ENCODE measurements at places on chromosomes 2 and 18.

GRCh38 chr18:59054496-59055287 is 85.0 kb upstream of the SEC11C start:
- no peak for DNase-seq

DNA sequence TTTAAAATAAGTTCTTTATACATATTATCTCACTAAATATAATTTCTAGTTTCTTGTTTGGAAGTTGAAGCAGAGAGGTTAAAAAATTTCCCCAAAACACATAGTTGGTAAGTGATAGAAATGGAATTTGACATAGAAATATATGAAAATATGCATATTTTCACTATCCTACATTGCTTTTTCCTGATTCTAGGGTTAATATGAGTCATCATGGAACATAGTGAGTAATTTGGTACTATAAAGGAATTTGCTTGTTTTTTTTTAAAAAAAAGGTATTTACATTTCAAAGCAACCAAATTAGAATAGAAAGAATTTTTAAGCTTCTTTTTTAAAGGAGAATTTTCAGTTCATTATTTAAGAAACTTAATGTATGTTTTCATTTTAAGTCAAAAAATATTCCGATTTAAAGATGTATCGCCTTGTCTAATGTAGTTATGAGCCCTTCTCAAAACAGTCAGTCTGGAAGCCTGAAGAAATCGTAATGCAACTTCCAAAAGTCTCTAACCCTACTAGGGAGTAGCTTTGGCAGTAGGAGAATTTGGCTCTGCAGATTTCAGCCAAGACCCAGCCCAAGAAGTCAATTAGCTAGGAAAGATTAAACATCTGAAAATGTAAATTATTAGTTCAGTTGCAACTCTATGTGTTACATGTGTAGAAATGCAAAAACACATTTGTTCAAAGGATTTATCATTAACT is 147.3 kb downstream of the RDH14 start:
- no peak for DNase-seq

DNA sequence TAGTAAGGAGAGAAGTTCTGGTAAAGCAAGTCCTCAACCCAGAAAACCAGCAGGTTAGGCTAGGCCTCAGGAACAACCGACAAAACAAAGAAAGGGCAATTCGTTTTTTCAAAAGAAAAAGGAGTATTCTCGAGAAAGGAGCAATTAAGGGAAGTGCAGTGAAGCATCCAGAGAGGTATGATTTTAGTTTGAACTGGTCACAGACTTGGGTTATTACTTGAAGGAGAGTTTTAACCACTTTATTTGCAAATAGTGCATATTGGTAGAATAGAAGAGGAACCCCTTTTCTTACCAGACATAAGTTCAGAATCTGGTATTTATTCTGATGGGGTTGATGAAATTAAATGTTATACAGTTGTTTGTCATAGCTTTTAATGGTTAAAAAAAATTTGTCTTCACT is 110.0 kb upstream of the GCFC2 start:
- DNase-seq, result no peak

GRCh38 chr18:6941996-6942395 is 175.6 kb downstream of the LAMA1 start:
- DNase-seq, result no peak

DNA sequence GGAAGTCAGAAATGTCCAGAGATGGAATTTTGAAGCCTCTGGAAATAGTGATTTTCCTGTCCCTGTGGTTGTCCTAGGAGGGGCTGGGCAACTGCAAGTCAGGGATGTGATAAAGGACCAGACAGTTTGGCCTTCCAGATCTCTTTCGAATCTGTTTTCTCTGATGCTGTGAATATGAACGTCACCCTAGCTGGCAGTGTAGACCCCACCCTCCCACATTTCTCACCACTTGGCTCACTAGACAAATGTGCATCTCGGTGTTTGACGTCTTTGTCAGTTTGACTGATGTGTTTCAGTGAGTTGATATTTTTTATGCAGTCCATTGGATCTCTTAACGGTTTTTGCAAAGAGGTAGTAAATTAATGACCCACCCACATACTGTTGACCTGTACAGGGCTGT is 301.2 kb downstream of the TNS1 start:
- DNase-seq, result no peak

- DNase-seq, result no peak
Measured at GRCh38 chr2:41972179-41972578, 75.6 kb upstream of the PKDCC start.

DNA sequence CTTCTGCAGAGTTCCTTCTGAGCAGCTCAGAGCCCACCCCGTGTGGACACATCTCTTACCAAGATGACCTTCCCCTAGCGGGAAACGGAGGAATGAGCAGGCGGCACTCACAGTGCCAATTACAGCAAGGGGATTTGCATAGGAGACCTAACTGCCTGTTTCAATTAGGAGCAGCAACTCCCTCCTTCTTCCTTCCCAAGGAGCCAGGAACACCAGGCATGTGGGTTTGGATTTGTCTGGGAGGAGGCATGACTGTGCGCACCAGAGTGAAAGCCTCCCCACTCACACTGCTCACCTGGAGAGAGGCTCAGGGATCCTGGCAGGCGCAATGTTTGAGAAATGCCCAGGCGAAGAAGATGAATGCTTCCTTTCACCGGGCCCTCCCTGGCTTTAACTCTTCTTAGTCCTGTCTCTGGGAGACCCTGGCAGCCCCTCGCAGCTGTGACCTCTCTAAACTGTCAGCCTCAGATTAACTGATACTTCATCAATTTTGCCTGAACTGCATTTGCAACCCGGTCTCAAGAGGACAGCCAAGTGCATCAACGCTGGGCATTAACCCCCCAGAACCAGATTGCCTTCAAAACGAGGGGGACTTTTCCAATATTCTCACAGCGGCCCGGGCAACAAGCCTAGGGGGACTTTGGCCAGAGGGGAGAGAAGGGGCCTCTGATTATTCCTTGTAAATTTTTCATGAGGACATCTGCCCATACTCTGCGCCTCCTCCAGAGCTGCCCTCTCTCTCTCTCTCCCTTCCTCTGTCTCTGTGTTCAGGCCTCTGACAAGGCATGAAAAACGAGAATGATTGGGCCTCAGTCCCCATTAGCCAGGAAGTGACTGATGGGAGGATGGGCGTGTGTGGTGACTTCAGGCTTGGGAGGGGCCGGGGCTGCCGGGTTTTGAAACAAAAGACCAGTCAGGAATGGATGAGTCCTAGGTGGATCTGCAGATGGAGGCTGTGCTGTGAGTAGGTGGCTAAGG is 93.8 kb downstream of the CMPK2 start:
- no peak for DNase-seq

- DNase-seq, result no peak
Measured at GRCh38 chr2:133568598-133568997, 335 bp upstream of the NCKAP5 start.

GRCh38 chr18:63004466-63005089 is 289.2 kb downstream of the PHLPP1 start:
- DNase-seq, result no peak

DNA sequence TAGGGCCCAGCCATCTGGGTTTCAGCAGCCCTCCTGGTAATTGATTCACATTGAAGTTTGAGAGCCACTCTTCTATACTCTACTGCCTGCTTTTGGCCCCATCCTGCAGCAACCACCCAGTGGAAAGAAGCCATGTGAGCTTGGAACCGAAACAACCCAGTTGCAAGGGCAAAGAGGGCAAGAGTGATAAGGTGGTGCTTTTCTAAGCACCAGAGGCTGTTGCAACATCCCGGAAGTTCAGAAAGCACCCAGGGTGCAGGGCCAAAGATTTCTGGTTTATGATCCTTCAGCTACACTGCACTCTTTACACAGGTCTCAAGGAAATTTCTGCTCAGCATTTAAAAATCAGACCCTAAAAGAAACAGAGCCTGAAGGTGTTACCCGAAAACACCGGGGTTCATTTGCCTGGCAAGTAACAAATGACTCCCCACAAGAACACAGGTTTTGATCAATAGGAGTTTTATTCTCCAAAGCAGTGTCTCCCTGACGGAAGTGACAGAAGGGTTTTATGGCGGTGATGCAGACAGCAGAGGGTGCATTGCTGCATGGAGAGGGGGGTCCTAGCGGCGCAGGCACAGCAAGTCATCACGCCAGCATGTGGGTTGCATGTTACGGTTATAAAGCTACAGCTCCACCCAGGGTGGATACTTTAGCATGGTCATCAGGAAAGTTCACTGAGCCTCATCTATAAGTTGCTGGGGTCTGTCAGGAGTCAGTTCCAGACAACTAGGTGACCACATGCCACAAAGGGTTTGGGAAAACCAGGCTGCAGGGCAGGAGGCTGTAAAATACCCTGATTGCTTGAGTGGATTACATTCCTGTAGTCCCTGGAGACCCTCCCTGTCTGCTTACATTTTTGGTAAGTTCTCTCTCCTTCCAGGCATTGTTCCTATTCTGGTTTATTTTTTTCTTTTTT is 28.8 kb upstream of the TMEM37 start:
- no peak for DNase-seq

DNA sequence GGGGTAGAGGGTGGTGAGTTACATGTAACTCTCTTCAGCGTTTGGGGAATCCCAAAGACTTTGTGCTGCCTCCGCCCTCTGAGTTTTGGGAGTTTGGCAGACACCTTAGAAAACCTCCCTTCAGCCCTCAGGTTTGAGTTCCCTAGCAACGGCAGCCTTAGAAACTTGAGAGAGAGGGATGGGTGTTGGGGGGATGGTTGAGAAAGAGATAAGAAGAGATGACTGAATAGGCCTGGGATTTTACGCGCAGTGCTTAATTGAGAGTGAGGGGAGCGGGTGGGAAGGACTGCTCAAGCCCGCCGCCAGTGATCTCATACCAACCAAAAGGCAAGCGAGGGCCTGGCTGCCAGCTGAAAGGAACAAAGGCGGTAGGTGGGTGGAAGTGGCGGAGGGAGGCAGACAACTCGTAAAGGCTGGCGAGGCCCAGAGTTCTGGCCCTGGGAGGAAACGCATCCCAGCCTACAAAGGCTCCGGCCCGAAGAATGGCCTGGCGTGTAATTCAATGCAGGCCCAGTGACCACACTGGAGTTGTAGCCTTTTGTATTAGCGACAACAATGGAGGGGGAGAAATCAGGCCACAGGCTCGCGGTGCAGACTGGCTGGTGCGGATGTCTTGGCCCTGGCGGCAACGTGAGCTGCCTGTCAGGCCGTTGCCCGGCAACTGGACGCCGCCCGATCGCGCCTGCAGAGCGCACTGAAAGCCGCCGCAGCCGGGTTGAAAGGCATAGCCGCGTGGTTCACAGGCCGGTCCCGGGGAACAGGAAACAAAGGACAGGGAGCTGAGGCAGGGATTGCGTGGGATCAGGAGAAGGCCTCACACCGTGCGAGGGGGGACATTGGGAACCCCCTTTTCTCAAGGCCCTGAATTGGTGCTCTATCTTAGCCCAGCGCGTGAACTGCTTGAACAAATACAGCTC is 39.9 kb upstream of the DARS1 start:
- DNase-seq, result no peak

GRCh38 chr2:197677056-197677455 is 1.7 kb upstream of the RFTN2 start:
- no peak for DNase-seq

DNA sequence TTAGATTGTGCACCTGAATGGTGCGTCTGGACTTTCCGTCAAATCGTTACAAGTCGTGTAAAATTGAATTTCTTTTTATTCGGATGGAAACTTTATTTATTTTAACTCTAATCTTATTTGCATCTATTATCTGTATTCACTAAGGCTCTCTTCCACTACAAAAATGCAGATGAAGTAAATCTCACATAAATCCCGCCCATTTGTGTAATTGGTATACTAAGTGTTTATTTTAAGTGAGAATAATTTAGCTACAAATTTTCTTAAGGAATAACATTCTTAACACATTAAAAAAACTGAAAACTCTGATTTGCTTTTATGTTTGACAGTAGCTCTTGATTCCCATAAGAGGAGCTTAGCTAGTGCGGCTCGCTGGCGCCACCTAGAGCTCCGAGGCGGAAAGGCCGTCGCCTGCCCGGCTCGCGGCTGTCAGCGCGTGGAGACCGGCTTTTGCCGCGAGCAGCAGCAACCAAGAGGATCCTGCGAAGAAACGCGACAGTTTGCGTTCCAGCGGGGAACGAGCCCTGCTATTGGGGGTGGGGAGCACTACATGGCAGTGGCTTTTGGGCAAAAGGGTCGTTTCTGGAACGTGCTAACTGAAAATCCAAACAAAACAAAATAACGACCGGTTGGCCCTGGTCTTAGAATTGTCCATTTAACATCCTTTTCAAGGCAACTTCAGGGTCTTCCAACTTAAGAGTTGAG is 6.7 kb downstream of the SP9 start:
- DNase-seq, result peak; percentile 80

DNA sequence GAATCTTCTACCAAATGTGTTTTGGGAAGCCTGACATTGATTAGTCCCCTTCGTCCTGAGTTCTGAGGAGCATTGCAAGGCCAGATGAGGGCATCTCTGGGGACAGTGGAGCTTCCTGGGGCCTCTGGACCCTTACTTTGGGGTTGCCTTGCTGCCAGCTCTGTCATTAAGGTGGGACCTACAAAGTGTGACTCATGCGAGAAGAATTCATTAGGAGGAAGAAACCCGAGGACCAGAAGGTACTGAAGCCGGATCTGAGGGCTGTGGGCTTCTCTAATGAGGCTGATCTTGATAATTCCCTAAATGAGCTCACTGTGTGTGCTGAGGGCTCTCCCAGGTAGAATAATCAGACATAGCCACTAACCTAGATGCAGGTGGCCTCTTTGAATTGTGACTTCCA is 695 bp upstream of the SCYGR2 start:
- no peak for DNase-seq

- DNase-seq, result no peak
Measured at GRCh38 chr2:120567128-120567527, 168.5 kb upstream of the GLI2 start.

DNA sequence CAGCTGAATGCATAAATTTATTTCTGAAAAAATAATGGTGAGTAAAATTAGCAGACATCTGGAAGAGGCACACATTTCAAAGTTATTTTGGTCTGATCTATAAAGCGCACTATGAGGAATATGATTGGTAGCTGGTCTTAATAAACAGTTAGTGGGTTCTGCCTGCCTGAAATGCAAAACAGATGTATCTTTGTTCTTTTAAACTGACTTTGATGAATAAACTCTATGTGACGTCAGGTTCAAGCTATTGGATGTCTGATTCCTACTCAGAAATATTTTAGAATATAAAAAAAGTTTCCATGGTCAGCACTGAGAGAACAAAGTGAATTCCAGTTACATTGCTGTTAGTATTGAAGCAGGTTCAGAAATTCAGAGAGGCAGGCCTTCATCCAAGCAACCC is 136.4 kb downstream of the TPGS2 start:
- DNase-seq, result no peak
